Stomach (tissue), 19 donors: ENCODE measurements at places on chromosomes 6 and 20.

DNA sequence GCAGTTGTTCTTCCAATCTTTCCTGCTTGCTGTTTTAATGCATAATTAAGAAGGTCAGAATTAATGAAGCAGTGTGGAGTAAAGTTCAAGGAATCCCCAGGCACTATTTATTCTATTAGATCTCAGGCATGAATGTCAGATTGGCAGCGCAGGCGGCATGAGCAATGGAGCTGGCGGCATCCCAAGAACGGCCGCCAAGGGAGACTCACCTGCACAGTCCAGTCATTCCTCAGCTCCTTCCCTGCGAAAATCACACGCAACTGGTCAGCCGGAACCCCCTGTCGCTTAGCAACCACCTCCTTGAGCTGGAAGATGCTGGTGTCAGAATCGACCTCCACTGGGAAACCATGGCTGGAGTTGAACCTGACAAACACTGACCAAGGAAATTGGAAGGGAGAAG lies 284.5 kb downstream of the PRKN start:
- no peaks in the 10 kb centered on the region for H3K4me1 ChIP-seq
- H3K4me3 ChIP-seq: no peak overlapping the region
- H3K36me3 ChIP-seq: peaks cover 9% of the 10 kb centered on the region
- H3K27me3 ChIP-seq: no peaks in the 10 kb centered on the region

DNA sequence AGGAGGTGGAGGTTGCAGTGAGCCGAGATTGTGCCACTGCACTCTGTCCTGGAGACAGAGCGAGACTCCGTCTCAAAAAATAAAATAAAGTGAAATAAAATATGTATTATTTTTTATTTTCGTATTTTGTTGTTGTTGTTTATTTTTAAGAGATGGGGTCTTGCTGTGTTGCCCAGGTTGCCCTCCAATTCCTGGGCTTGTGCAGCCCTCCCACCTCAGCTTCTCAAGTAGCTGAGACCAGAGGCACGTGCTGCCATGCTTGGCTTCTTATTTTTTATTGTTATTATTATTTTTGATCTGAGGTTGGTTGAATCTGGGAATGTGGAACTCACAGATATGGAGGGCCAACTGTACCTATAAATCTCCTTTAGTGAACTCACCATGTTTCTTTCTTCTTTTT lies 10.1 kb downstream of the KPNA5 start:
- peaks cover 23% of the 10 kb centered on the region for H3K36me3 ChIP-seq
- no peaks in the 10 kb centered on the region for H3K4me1 ChIP-seq
- H3K4me3 ChIP-seq: no peak overlapping the region
- DNase-seq: no peak
- H3K27me3 ChIP-seq: no peaks in the 10 kb centered on the region

GRCh38 chr6:166655713-166656229 lies 28.7 kb upstream of the RPS6KA2 start:
- H3K27ac ChIP-seq: no peak overlapping the region
- H3K4me3 ChIP-seq: no peak overlapping the region
- peaks cover 5% of the 10 kb centered on the region for H3K4me1 ChIP-seq
- DNase-seq: no peak
- H3K27me3 ChIP-seq: peaks cover 12% of the 10 kb centered on the region

DNA sequence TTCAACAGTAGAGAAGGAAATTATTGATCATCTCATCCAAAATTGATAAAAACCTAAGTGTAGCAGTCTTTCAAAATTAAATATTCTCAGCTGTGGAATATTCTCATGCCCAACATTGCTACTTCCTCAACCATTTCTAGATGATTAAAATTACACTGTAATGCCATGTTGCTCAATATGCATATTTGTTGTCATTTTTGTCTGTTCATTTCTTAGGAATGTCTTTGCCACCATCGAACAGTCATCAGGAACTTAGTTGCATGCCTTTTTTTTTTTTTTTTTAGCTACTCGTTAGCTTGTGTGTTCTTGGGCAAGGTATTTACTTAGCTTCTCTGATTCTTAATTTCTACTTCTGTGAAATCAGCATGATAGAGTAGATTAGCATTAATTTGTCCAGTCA lies 188.6 kb downstream of the DTNBP1 start:
- H3K4me3 ChIP-seq: no peak overlapping the region
- H3K36me3 ChIP-seq: no peaks in the 10 kb centered on the region
- H3K4me1 ChIP-seq: peaks cover 9% of the 10 kb centered on the region

DNA sequence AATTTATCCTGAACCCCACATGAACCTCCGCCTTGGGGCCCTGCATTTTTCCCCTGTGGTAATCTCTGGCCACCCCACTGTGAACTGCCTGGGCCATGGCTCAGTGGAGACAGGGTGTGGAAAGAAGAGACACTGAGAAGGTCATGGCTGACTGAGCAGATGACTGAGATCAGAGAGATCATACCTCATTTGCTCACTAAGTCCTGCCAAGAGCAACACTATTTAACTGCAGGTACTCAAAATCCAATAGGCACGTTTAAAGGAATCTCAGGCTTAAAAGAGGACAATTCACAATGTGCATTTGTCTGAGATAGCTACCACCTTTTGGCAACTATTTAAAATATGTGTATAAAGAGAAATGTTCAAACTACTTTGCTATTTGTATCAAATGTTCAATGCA lies 305.0 kb downstream of the GMDS start:
- DNase-seq: no peak
- peaks cover 26% of the 10 kb centered on the region for H3K36me3 ChIP-seq
- no peak overlapping the region for H3K27ac ChIP-seq
- no peak overlapping the region for H3K4me3 ChIP-seq
- no peaks in the 10 kb centered on the region for H3K27me3 ChIP-seq
- no peaks in the 10 kb centered on the region for H3K4me1 ChIP-seq
